ENCODE measurements at places on chromosomes 3 and 15. TPM values are rescaled to one million over a fixed set of nuclear protein-coding genes. Genes with fewer than 3 reads are reported as not detected.

GRCh38 chr3:111761309-111761795, 97.7 kb upstream of the PHLDB2 start:
- peak; percentile 34 for DNase-seq

DNA sequence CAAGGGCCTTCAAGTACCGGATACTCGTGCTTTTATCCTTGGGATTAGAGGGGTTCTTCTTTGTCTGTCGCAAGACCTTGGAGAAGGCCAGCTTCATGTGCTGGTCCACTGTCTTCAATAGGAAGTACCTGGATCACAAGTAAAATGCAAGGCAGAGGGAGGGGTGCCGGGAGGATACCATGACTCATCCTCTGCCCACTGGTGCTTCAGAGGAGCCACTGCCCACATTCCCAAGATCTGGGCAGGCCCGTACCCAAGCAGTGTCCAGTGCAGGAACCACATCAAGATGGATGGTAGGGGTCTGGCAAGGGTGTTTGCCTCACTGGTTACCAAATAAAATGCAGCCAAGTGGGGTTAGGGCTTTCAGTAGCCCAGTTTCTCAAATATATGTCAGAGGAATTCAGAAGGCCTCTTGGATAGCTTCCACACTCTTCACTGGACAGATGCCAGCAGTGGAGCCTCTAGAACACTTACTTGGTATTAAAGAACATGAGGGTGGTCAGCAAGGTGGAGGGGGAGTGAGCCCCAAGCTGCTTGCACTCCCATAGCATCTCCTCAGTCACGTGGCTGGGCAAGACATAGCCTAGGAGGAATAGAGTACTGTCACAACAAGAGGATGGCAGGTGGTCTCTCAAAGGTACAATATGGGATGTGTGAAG, 3.6 kb upstream of the IMPDH2 start:
- no peak for DNase-seq

GRCh38 chr15:42491539-42492225, 741 bp upstream of the ZNF106 start:
- DNase-seq = no peak

- DNase-seq = no peak
These were observed 6.6 kb downstream of the MAP2K5 start for GRCh38 chr15:67548862-67549651.

RHCG gene
- not detected for total RNA-seq

CPB1 gene
- not detected for total RNA-seq

IL12A gene
- not detected for total RNA-seq

GRCh38 chr15:52104532-52105004, 8.0 kb downstream of the BCL2L10 start:
- DNase-seq = no peak

GRCh38 chr15:86347245-86347644, 267.6 kb downstream of the AGBL1 start:
- no peak for DNase-seq

DNA sequence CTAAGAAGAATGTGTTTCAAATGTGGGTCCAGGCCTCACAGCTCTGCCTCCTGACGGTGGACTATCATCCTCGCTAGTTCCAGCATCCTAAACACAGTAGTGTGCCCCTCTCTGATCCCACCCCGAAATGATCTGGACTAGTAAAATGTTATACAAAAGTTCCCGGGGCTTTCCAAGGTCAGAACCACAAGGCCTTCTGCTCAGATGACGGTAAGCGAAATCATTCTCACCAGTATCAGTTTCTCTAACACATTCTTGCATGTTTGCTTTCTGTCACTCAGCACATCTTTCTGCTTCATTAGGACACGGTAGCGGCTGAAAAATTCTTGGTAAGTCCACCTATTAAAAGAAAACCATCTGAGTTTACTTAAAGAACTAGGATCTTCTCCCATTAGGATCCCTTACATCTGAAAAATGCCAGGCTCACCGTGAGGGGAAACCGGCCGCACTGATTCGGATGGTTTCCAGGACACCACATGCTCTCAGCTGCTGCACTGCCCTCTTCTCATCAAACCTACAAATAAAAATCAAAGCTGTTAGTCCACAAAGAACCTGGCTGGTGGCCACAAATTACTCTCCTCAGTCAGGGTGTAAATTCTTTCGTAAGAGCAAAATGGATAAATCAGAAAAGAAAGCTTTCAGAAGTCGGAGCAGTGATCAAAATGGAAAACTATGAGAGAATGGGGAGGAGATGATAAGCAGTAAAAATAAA, 83.9 kb upstream of the MYO5C start:
- no peak for DNase-seq

C3orf20 gene
- total RNA-seq = not detected

DNA sequence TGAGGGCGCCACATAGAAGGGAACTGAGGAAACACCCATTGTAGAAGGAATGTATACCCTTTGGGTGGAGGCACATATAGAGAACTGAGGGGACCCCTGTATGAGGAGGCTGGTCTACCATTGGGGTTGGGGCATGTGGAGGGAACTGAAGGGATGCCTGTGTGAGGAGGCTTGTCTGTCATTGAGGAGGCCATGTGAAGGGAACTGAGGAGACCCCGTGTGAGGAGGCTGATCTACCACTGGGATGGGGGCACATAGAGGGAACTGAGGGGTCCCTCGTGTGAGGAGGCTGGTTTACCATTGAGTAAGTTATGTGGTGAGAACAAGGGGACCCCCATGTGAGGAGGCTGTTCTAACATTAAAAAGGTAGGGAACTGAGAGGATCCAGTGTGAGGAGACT, 156.1 kb downstream of the FBLN2 start:
- DNase-seq = no peak

CCDC191 gene
- 4.0 TPM for total RNA-seq

TTLL3 gene
- total RNA-seq = 78.1 TPM

Measured in activated naive CD4-positive, alpha-beta T cell treated with anti-CD3 and anti-CD28 coated beads, Interleukin-2, amount 50 U/mL, for 72 hours (primary cell).